Sciatic nerve (tissue), 2 donors: ENCODE measurements at places on chromosomes 12 and 14. TPM values are rescaled to one million over a fixed set of nuclear protein-coding genes. Genes with fewer than 3 reads are reported as not detected.

DNA sequence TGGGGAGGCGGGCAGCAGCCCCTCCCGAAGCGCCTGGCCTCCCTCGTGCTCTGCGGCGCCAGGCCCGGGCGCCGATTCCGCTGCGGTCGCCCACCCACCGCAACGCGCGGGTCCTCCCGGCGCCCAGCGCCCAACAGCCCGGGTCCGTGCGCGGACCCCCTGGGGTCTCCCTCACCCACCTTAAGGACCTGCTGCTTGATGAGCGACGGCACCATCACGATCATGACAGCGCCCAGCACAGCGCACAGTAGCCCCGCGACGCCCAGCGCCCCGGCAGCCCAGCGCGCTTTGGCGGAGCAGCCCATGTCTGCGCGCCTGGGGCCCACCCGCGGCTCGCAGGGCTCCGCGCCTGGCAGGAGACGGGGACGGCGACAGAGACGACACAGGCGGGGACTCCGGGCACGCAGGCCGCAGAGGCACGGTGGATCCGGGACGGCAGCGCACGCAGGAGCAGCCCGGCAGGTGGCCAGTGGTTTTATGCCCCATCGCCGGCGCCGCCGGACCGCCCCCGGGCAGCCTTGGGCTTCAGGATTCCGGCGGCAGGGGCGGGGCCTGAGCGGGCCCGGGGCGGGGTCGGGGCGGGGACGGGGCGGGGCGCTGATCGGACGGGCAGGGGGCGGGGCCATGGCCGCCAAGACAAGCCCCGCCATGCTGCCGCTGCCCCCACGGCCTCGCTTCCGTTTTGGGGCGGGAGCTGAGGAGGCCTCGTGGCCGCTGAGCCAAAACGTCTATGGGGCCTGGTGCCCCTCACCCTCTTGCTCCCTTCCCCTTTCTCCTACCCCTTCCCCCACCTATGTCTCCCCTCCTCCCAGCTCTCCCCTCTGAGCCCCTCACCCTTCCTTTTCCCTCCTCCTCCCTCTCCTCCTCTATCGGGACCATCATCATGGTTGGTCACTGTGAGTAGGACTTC is at the start of gene SCARB1:
TSS of gene SCARB1 (minus strand) at position 449 of the 910 bp plus-strand sequence. CDS start at position 305, 144 bp downstream.
- DNase-seq, result peak; percentile 91

DNA sequence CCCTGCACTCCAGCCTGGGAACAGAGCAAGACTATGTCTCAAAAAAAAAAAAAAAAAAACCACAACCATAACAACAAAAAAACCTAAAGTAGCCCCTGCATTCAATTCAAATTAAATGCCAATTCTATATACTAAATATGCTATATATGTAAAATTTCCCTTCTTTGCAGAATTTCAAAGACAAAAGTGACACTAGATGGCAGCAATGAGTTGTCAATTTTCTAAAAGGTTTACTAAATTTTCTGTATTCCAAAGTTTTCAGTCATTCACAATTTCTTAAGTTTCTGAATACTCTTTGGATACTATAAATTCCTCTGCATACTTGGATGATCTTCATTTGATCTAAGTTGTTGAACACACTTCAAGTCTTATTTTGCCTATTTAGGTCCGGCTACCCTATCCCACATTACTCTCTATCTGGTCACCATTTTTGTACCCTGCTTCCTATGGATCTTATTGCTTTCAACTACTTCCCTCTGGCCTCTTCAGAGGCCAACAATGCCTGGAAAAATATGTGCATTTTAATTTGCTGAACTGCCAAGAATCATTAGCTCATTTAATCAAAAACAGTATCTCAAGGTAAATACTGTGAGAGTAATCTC is 27.9 kb downstream of the HNRNPC start:
- no peak for DNase-seq

DNA sequence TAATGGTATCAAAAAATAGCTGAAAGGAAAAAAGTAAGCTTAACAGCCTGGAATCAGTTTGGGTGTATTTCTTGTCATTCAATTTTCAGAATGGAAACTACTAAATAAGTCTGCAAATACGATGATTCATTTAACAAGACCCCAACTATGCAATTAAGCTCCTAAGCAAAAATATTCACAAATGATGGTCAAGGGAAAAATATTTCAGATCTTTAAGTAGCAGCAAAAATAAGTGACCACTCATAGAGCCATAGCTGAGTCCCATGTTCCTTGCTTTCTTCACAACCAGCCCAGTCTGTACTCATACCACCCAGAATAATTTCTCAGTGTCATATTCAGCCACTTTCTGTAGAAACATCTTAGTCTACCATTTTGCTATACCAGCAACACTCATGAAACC is 185.4 kb downstream of the PPM1H start:
- DNase-seq, result no peak

- no peak for DNase-seq
Measured at GRCh38 chr14:34711169-34711568, 3.2 kb downstream of the CFL2 start.

- DNase-seq, result no peak
Measured at GRCh38 chr14:58749066-58749669, 111.4 kb downstream of the DACT1 start.

DNA sequence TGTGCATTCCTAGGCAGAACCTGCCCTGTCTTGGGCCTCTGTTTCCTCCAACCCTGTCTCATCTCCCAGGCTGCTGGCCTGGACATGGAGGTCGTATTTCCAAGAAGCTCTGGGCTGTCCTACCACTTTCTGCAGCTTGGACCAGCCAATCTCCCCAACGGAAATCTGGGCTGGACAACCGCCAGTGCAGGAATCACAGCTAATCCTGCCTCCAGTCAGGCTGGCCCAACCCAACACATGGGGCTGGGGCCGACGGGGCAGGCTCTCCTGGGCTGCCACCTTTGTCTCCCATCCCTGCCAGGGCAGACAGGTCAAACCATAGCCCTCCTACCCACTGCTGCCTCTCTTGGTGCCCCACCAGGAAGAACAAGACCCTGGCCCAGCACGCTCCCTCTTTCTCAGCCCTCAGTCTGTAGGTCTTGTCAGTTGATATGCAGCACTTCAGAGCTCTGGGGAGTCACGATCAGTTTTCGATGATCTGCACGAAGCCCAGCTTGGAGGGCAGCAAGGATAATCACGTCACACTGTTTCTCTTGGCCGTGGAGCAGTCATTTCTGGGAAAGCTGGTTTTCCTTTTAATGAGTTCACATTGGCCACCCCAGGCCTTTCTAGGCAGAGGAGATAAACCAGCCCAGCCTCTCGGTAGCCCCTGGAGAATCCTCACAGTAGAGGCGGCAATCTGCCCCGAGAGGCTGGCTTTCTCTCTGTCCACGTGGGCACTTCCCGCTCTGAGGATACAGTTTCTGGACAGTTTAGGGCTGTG is 195.2 kb upstream of the PRMT8 start:
- DNase-seq, result peak; percentile 83

GRCh38 chr14:100523843-100524169 is 63.4 kb downstream of the BEGAIN start:
- no peak for DNase-seq

DNA sequence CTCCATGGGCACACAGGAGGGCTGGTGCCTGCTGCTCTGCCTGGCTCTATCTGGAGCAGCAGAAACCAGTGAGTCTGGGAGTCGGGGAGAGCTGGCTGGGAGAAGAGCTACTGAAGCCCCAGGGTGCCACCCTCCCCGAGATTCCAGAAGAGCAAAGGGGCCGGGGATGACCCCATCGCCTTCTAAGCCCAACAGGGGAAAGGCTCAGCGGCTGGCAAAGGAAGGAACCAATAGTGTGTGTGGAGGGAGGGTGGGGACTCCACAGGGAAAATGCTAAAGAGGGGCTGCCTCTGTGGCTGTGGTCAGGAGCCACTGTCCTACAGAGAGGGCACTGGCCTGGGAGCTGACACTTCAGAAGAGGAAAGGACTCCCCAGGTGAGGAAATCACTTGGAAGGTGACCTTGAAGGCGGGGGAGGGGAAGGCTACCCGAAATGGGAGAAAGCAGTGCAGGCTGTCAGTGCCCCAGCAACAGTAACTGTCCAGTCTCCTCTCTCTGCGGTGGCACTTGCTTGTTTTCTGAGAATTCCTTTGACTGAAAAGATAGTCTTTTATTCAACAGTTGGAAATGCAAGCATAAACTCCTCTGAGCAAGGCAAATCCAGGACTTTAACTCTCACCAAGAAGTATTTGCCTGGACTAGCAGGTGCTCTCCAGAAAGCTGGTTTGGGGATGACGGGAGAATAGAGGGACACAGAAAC is 552 bp downstream of the TAPBPL start:
- DNase-seq, result no peak

DNA sequence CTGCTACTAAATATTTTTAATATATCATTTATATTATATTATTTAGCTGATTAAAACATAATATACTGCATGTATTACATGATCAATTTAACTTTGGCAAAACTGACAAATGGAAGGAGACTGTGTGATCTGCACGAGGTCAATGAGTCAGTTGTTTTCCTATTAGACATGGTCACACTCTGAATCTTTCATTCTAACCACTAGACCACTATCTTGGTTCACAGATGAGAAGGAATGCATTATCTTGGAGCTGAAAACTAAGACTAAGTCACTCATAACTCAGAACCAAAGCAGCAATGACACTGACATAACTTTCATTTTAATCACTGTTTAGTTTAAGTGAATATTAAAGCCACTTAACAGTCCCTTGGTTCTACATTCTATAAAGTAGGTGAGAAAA is 37.4 kb downstream of the GNPTAB start:
- no peak for DNase-seq

GRCh38 chr14:65195042-65195719 is 92.9 kb upstream of the MAX start:
- no peak for DNase-seq

DNA sequence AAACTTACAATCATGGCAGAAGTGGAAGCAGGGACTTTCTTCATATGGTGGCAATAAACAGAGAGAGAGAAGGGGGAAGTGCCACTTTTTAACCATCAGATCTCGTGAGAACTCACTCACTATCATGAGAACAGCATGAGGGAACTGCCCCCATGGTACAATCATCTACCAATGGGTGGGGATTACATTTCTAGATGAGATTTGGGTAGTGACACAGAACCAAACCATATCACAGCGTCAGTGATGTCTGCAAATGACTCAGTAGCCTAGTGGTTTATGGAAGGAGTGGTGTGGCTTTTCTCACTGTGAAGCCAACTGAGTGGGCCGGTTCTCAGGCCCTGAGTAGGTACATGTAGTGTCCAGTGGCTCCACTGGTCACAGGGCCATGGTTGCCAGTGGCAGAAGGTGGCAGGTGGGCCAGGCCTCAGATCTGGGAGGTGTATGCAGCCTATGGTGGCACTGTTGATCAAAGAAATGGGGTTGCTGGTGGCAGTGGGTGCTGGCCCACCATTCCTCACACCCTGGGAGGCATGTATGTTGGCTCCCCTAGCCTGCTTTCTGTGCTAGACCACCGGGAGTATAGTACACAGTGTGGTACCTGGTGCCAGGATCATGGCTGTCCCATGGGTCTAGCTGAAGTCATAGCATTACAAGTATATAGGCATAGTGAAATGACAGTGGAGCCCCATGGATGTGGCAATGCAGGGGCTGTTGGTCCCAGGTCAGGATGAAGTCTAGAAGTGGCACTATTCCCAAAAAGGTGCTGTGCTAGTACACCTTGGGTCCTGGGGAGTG is 191.9 kb downstream of the NUBPL start:
- no peak for DNase-seq

- DNase-seq, result no peak
Measured at GRCh38 chr14:73889376-73889775, 2.7 kb downstream of the ZNF410 start.

The FSCB gene
- total RNA-seq, result 0.36 TPM

The SIX6 gene
- total RNA-seq, result not detected

The CEBPE gene
- 0.31 TPM for total RNA-seq

The MAGOHB gene
- total RNA-seq, result 20.6 TPM

The PPP1R36 gene
- 2.5 TPM for total RNA-seq

The TMEM30B gene
- total RNA-seq, result 50.1 TPM

The IQSEC3 gene
- 6.8 TPM for total RNA-seq

The CKAP4 gene
- 30.3 TPM for total RNA-seq
